Skeletal muscle cell (primary cell): ENCODE measurements at places on chromosomes 12 and 14.

GRCh38 chr12:128079-128478 is 61.5 kb downstream of the IQSEC3 start:
- DNase-seq = no peak

DNA sequence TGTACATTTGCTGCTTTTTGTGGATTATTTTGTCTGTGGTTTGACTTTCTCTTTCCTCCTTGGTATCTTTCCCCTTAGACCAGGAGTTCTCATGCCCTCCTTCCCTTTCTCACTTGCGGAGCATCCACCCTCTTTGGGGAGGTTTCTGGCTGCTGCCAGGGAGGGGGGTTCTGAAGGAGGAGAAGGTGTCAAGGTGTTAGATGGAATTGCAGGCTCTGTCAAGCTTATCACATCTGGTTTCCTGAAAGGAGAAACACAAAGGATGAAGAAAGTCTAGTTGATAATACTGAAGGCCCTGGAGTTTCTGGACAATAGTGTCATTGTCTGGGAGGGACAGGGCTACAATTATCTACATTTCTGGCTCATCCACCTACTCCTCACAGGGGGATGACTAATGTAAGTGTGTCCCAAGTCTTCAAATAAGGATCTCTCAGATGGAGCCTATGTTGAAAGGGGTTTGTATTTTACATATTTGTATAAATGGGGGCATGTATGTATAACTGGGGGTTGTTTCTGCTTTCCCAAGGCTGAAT is 217.3 kb upstream of the CCDC196 start:
- DNase-seq = no peak

DNA sequence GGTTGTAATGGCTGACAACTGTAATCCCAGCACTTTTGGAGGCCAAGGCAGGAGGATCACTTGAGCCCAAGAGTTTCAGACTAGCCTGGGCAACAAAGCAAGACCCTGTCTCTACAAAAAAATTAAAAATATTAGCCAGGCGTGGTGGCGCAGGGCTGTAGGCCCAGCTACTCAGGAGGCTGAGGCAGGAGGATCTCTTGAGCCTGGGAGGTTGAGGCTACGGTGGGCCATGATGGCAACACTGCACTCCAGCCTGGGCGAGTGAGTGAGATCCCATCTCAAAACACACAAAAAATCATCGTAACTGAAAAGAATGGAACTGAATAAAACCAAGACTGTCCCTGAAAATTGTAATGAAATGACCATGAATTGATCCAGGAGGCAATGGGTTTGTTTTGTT is 6.1 kb downstream of the CAMKK2 start:
- no peak for DNase-seq

DNA sequence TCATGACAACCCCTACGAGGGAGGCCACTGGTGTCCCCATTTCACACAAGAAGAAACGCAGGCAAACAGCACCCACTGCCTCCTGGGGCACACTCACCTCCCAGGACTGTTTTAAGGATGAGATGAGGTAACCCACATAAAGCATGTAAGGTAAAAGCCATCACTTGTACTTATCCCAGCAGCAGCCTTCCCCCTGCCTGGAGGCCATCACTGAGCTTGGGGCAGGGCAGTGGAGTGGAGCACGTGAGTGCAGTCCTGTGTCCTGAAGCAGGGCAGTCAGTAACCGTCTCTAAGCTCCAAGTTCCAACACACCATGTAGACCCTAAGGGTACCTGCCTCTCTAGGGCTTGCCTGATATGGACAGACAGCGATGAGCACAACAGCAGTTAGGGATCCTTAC is 1.7 kb downstream of the POLE start:
- DNase-seq = no peak

GRCh38 chr14:70665448-70666360 is 24.0 kb downstream of the TTC9 start:
- DNase-seq = no peak

DNA sequence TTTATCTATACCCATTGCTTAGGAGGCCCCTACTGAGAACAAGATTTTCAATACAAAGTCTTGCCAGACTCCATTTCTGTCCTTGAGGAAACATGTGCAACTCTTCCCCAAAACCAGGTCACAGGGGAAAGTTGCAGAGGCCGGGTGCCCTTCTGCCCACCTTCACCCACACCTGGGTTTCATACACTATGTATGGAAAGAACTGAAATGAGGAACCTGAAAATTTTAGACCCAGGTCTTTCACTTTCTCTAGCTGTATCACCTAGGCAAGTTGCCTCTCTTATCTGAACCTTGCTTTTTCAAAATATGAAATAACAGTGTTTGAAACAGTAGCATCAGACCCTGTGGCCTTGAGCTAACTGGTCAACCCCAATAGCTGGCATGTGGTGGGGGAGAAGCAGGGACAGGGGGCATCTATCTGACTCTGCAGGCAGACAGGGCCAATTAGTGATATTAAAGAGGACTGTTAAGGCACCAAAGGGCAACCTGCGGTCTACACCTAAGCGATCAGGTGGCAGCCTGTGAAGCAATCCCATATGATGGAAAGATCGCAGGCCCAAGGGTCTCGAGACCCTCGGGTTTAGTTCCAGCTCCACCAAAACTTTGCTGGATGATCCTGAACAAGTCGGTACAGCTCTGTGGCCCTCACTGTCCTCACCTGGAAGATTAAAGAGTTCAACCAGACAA is 346.5 kb downstream of the BCL11B start:
- no peak for DNase-seq

- DNase-seq = no peak
Measured at GRCh38 chr14:69858801-69859200, 20.4 kb upstream of the SMOC1 start.

GRCh38 chr14:71451501-71451900 is 480.7 kb upstream of the RGS6 start:
- DNase-seq = no peak

DNA sequence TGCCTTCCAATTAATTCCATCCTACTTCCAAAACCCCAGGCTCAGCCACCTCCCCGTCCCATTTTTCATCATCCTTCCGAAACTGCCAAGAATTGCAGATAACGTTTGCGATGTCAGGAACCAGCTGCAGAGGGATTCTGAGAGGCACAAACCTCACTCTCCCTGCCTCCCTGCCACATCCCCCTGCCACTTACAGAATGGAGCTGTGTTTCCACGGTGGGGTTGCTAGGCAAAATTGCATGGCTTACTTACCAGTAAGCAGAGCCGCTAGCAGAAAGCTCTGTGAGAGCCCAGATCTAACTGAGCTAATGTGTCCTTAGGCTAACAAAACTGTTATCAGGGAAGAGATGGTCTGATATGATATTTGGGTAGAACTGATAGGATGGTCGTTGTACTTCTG is 127.4 kb downstream of the KCNK10 start:
- no peak for DNase-seq

GRCh38 chr14:92789457-92790089 is 4.5 kb upstream of the GOLGA5 start:
- no peak for DNase-seq

DNA sequence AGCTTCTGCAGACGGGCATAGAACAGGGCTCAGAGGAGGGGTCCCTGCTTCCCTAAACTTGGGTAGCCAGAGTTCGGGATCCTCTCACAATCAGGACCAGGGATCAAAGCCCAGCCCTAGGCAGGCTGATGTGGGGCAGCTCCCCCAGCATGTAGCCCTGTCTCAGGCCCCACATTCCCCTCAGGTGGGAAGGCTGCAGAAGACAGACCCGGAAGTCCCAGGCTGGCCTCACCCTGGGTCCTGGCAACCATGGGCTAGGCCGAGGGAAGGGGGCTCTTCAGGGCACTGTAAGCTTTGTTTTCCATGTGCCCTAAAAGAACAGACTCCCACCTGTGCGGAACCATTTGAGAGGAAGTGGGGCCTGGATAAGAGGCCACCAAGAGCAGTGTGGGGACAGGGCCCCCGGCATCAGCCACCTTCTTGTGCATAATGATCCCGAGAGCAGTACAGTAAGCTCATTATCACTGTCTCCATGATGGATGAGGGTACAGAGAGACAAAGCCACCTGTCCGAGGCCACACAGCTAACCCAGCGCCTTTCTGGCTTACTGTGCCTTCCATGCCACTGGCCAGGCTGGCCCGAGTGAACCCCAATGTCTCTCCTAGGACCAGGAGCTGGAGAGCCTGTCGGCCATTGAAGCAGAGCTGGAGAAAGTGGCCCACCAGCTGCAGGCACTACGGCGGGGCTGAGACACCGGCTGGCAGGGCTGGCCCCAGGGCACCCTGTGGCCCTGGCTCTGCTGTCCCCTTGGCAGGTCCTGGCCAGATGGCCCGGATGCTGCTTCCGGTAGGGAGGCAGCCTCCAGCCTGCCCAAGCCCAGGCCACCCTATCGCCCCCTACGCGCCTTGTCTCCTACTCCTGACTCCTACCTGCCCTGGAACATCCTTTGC is 11.5 kb downstream of the CHGA start:
- no peak for DNase-seq

- no peak for DNase-seq
Measured at GRCh38 chr14:105682956-105683570, 156.7 kb downstream of the TMEM121 start.
